EL (cell line): ENCODE measurements at places on chromosomes 16 and 17.

DNA sequence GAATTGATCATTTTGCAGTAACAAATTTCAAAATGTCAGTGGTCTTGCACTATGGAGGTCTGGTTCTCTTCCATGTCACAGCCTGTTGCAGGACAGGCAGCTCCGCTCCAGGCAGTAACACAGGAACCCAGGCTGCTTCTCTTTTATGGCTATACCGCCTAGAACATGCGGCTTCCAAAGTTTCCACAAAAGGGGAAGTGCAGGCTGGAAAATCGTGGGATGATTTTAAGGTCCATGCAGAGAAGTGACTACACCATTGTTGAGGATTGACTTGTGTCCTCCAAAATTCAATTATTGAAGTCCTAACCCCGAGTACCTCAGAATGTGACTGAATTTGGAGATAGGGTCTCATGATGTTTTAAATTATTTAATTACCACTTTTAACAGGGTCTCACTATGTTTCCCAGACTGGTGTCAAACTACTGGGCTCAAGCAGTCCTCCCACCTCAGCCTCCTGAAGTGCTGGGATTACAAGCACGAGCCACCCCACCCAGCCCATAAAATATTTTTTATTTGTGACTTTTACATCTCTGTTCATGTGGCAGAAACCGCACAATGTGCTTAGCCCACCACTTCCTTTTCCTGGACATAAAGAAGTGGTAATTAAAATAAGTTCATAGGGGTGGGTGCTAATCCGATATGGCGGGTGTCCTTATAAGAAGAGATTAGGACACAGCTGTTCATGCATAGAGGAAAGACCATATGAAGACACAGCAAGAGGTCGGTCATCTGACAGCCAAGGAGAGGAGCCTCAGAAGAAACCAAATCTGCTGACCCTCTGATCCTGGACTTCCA is 279.2 kb upstream of the RPL38 start:
- no peak for DNase-seq

GRCh38 chr17:78266231-78266631 is 34.8 kb downstream of the TMEM235 start:
- no peak for DNase-seq

GRCh38 chr16:56709443-56710040 is 20.4 kb upstream of the NUP93 start:
- DNase-seq, result no peak

DNA sequence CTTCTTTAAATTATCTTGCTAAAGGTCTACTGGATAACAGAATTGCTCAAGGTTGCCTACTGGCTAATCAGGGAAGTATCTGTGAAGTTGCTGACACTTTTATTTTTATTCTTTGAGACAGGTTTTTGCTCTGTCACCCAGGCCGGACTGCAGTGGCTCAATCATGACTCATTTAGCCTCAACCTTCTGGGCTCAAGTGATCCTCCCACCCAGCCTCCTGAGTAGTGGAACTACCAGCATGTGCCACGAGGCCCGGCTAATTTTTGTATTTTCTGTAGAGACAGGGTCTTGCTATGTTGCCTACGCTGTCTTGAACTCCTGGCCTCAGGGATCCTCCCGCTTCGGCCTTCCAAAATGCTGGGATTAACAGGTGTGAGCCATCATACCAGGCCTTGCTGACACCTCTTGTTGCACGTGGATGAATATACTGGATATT is 43.1 kb downstream of the GLG1 start:
- peak; percentile 59 for DNase-seq

DNA sequence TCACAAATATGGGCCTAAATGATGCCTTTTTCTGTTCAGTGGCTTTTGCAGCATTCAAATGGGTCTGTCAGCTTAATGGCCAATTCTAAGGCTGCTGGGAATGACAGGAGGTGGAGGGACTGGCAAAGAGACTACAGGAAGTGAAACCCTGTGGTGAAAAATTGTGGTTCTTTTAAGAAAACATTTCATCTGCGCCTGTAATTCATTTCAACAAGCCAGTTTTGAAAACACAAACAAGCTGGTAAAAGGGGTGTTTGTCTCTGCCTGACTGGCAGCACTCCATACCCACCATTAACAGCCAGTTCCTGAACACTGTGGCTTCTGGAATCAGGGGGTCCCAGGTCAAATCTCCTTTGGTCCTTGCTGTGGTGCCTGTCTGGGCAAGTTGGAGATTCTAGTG is 3.6 kb upstream of the KDM8 start:
- peak; percentile 30 for DNase-seq
